PC-9 (cell line): ENCODE measurements at places on chromosomes 5 and 9. TPM values are rescaled to one million over a fixed set of nuclear protein-coding genes. Genes with fewer than 3 reads are reported as not detected.

GRCh38 chr9:107929443-107929842, 439.9 kb upstream of the KLF4 start:
- no peak for DNase-seq

DNA sequence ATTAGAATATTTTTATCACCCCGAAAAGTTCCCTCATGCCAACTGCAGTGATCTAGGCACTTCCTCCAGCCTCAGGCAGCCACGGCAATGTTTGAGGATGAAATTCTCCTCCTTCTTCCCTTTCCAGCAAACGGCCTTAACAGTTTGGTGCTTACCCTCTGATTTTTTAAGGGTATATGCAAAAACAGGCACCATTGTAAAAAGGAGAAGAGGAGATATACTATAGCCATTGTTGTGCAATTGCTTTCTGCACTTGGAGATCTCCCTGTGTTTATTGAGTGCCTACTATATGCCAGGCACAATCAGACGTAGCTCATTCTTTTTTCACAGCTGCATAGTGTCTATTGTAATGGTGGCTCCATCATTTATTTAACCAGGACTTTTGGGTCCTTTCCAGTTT, 29.4 kb downstream of the GSN start:
- no peak for DNase-seq

- DNase-seq, result no peak
Measured at GRCh38 chr5:82821846-82822633, 255.2 kb downstream of the TMEM167A start.

DNA sequence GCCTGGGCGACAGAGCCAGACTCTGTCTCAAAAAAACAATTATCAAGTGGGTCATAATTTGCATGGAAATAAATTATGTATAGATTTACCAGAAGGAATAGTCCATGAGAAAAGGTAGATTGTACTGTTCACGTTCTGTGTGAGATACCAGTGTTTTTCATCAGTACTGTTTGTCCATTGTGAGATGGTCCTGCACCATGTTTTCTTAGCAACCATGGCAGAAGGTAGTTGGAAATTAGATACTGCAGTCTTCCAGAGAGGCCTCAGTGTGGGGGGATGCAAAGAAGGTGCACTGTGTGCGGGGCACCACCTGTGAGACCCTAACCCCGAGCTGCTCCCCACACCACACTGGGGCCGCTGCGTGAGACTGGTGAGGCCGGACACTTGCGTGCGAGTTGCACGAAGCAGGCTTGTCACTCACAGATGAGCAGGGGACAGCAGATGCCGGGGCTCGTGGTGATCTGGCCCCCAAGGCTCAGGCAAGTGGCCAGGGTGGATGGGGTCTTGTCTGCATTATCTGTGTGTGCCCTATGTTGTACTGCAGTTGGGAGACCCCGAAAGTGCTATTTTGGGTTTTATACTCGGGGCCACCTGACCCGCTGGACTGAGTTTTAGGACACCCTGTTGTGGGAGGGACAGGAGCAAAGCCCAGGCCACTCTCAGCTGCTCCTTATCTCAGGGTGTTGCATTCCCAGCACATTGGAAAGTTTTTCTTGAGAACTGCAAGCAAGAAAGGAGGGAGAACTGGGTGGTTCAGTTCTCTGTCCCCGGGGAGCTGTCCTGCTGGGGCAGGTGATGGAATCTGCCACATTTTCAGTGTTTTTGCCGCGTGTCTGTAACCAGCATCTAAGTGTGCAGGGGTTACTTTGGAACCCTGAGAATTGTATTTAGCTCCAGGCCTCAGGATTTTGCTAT, 61.9 kb downstream of the EHMT1 start:
- DNase-seq, result no peak

DNA sequence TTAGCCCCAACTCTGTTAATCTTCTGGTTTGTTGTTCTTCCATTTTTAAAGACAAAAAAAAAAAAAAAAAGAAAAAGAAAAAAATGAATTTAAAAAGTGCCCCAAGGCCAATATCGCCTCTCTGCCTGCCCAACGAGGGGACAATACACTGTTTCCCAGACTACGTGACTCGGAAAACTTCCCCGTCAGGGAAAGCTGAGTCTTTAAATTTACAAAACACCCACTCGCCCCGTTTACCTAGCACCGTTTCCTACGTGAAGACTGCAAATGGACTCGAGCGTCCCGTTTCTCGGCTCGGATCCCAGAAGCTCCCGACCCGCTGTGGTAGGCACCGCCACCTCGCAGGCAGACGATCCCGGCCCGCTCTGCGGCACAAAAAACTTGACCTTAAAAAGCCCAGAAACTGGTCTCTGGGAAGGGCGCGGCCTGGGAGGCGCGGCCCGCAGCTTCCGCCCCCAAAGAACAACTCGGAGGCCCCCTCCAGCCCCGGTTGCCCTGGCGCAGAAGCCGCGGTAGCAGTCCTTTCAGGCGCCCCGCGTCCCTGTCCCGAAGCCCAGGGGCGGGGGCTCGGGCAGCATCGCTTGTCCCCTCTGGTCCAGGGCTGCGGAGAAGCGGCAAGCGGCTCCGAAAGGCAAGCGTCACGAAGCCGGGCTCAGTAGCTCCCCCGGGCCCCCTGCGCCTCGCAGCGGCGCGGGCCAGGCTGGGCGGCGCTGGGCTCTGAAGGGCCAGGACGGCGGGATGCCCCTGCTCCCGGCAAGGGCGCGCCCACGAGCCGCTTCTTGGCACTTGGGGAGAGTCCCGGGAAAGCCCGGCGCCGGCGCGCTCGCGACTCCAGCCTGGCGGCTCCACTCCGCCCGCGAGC, at the start of gene GCNT4:
Gene GCNT4 (minus strand): TSS at position 367 of the 862 bp plus-strand sequence. CDS start 22,521 bp downstream, outside the sequence.
- no peak for DNase-seq

- DNase-seq, result no peak
Measured at GRCh38 chr5:64685866-64686265, 4.4 kb upstream of the SHISAL2B start.

Gene CDX1
- total RNA-seq, result not detected in 2 replicates

Gene IL7R
- 0.41 TPM in 1 of 2 replicates, not detected in the other for total RNA-seq

Gene GLRA1
- total RNA-seq, result not detected in 2 replicates

Gene CYFIP2
- not detected in 2 replicates for total RNA-seq
